ENCODE measurements at places on chromosomes 2 and 18.

GRCh38 chr2:198137733-198138132 lies 333.3 kb downstream of the PLCL1 start:
- DNase-seq = no peak

GRCh38 chr2:109174626-109175349 lies 45.8 kb downstream of the SH3RF3 start:
- DNase-seq = no peak

DNA sequence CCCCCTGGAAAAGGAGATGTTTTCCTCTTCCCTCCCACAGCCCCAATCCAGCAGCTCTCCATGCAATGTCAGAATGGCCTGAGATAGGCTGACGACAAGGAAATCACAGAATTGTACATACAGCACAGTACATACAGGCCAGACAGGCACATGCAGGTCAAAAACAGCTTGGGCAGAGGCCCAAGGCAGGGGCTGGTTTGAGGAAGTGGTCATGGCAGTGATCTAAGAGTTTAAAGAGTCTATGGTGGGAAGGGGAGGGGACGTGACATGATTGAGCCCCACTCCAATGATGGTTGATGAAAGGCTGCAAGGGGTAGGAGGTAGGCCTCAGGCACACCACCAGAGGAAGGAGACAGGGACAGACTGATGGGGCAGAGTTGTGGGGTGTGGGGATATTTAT lies 4.3 kb downstream of the DCTN1 start:
- DNase-seq = no peak

GRCh38 chr18:59705145-59705544 lies 7.9 kb upstream of the CCBE1 start:
- DNase-seq = no peak

GRCh38 chr2:7288484-7288883 lies 371.3 kb downstream of the RNF144A start:
- no peak for DNase-seq

GRCh38 chr2:239190921-239191885 lies 209.6 kb downstream of the HDAC4 start:
- no peak for DNase-seq

DNA sequence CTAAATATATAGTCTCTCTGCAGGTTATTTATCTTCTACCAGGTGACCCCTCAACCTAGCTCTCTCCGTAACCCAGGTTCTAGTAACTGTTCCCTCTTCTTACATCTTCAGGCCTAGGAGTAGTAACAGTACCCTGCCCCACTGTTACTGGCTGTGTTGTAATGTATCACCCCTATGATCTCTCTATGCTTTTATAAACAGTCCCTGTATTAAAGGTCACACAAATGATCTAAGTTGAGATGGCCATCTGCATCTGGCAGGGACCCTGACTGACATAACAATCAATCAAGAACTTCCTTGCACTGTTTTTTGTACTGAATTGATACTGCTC lies 219.7 kb upstream of the STK17B start:
- no peak for DNase-seq

GRCh38 chr2:171889333-171889732 lies 4.7 kb downstream of the SLC25A12 start:
- no peak for DNase-seq

- no peak for DNase-seq
Observed at GRCh38 chr18:79515944-79516351, 120.2 kb downstream of the NFATC1 start.

DNA sequence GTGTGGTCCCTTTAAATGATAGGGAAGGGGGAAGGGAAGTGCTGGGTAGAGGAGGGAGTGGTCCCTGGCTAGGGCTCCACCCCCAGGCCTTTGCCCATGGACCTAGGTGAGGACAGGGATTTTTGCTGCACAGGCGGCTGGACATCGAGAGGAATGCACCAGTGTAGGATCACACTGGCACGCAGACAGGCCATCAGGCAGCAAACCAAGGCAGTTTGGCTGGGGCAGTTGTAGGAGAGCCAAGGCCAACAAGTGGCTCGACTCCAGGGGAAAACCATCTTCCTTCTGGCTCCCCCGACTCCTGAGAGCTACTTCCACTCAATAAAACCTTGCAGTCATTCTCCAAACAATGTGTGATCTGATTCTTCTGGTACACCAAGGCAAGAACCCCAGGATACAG lies 402.0 kb upstream of the LRRTM1 start:
- no peak for DNase-seq

DNA sequence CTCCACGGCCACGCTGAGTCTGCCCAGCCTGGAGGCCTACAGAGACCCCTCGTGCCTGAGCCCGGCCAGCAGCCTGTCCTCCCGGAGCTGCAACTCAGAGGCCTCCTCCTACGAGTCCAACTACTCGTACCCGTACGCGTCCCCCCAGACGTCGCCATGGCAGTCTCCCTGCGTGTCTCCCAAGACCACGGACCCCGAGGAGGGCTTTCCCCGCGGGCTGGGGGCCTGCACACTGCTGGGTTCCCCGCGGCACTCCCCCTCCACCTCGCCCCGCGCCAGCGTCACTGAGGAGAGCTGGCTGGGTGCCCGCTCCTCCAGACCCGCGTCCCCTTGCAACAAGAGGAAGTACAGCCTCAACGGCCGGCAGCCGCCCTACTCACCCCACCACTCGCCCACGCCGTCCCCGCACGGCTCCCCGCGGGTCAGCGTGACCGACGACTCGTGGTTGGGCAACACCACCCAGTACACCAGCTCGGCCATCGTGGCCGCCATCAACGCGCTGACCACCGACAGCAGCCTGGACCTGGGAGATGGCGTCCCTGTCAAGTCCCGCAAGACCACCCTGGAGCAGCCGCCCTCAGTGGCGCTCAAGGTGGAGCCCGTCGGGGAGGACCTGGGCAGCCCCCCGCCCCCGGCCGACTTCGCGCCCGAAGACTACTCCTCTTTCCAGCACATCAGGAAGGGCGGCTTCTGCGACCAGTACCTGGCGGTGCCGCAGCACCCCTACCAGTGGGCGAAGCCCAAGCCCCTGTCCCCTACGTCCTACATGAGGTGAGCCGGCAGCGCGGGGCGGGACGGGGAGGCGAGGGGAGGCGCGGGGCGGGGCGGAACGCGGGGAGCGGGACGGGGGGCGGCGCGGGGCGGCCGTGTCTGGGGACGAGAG lies 15.2 kb downstream of the NFATC1 start:
- no peak for DNase-seq

DNA sequence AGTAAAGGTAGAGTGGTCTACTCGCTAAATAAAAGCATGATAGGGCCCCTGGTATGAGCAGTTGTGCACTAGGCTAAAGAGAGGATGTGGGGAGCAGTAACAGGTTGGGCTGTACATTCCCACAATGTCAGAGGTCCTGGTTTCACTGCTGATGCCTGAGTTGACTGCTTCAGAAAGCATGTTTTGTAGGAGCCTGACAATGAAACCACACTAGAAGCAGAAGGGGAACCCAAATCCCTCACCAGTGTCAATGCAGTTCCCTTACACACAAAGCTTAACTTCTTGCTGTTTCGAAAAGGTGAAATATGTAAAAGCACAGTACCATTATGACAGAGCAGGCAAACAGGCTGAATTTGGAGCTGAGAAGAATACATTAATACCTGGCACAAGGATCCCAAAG lies 291.7 kb upstream of the KYNU start:
- DNase-seq = no peak

- DNase-seq = no peak
Observed at GRCh38 chr2:159759577-159759976, 38.4 kb downstream of the CD302 start.

- no peak for DNase-seq
Observed at GRCh38 chr2:217656316-217656715, 346.5 kb downstream of the TNS1 start.

DNA sequence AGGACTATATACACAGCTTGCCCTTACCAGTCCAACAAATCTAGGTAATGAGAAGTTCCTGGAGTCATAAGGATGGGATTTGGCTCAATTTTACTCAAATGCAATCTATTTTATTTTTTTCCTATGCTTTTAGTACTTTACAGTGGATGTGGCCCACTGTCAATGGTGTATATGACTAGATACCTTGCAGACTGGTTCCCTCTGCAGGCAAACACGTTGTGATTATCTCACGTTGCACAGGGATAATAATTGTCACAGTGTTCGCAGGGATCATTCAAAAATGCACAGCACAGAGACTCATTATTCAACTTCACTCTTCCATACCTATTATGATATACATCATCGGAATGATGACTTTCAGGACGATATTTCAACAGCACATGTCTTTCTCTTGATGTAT lies 359.7 kb downstream of the MBD2 start:
- no peak for DNase-seq

DNA sequence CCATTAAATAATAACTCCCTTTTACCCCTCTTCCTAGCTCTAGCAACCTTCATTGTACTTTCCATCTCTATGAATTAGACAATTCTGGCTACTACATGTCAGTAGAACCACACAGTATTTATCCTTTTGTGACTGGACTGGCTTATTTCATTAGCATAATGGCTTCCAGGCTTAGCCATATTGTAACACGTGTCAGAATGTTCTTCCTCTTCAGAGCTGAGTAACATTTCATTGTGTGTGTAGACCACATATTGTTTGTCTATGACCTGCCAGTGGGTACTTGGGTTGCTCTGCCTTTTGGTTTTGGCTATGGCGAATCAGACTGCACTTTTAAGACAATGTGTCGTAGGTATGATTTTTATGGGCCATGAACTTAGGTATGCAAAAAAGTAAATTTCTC lies 20.9 kb downstream of the TSN start:
- no peak for DNase-seq

GRCh38 chr2:241762933-241763369 lies 13.7 kb upstream of the GAL3ST2 start:
- peak; percentile 65 for DNase-seq

DNA sequence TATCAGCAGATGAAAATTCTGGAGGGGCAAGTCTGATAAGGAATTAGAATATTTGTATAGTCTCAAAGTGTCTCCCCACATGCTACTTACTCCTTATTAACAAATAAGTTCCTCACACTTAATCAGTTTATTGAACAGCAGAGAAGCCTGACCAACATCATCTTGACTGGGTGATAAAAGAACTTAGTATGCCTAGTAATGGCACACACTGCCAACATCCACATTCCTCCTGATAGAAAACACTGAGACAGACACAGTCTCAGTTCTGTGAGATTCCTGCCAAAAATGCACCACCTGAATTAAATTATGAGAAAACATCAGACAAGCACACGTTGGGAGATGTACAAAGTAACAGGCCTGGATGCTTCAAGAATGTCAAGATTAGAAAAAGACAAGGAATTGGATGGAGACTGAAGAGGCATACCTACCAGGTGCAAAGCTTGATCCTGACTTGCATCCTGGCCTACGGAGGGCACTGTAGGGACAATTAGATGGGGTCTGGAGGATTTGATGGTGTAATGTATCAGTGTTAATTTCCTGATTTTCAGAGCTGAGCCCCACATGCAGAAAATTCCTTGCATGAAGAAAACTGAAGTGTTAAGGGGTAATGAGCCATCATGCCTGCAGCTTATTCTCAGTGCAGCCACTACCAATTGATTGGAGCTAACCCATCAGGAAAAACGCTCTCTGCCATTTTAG lies 200.4 kb upstream of the SH3BP4 start:
- DNase-seq = no peak

DNA sequence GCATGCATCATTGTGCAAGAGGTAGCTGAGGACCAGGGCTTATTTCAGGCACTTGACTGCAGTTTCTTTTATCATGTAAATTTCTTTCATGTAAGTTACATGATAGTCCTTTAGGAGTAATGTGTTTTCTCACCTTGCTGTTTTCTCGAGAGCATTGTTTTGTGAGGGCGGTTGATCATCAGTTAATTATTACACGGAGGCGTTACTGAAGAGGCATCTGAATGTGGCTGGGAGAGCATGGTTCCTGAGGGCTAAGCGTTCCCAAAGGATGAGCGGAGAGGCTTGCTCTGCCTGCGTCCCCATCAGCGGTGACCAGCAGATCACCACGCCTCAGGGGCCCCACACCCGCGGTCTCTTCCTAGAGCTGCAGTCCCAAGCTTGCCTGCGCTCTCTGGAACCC lies 156.1 kb upstream of the NFATC1 start:
- no peak for DNase-seq

GRCh38 chr18:10377956-10378355 lies 76.5 kb upstream of the APCDD1 start:
- DNase-seq = no peak

DNA sequence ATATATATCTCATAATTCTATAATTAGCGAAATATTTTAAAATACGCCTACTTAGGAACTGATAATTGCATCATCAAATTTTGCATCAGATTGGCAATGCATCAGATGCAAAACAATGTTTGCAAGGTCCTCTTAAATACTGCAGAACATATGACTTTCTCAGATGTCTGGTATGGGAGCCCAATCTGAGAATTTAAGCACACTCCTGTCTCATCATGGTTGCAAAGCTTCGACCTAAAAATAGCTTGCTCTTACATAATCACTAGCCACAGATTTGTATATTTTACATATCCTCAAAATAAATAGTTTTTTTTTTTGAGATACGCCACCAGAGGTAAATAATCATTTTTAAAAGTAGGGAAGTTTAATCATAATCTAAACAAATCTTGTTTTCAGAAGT lies 123.2 kb downstream of the CABYR start:
- no peak for DNase-seq

GRCh38 chr2:238703436-238703835 lies 144.4 kb upstream of the TWIST2 start:
- DNase-seq = no peak

GRCh38 chr2:208488686-208489564 lies 82.3 kb downstream of the PTH2R start:
- no peak for DNase-seq

DNA sequence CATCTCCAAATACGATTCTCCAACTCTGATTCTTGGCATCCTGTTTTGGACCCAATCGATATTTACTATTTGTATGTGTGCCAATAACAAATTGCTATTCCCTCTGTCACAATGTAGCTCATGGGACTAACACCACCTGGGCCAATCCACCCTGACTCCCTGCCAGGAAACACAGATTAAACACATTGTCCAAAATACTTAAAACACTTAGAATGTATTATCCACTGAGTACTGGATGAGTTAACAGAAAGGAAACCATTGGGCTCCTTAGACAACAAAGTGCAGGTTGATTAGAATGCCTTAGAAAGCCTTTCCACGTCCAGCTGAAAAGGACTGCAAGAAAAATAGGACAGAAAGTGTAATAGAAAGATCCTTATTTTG lies 79.4 kb upstream of the ARHGAP28 start:
- DNase-seq = no peak

DNA sequence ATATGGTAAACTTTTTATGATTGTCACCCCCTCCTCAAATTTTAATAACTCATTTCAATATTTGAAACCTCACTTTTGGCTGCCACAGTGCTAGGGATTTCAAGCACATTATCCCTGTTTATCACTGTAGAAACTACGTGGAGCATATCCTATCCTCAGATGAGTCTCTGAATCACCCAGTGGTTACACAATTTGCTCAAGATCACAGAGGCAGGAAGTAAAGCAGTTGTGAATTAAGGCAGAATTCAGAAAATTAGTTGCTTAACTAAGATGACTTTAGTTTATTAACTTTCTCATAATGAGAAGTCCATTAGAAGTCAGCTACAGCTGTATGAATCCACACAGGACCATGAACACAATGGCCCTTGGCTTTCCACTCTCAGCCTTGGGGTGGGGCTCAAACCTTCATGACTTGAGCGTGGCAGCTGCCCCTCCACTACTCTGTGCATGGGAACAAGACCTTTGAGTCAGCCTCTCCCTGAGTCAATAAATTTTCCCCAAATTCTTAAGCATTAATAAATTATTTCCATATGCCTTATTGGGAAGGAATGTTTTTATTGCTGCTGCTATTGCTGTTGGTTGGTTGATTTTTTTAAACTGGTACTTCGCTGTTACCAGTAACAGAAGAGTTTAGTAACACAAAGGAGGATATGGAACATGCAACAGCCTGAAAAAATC lies 369.0 kb downstream of the CBLN2 start:
- DNase-seq = no peak

GRCh38 chr2:15432642-15433256 lies 128.4 kb downstream of the NBAS start:
- no peak for DNase-seq
